ENCODE measurements at places on chromosomes 12 and 14.

DNA sequence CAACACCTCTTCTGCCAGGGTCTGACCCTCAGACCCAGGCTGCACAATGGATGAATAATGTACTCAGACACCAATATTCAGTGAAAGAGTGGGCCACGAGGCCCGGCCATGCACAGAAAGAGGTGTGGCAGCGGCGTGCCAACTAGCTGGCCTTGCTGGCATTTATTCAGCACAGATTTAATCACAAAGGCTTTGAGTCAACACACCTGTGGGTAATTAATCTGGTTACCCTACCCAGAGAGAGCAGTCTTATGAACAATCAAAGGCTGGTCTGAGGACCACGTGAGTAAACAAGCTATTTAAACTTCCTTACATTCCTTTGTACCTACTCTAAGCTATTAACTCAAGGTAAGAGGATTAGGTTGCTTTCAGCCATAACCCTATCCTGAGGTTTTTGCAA lies 324.8 kb downstream of the C12orf50 start:
- DNase-seq = no peak

GRCh38 chr14:35116242-35116641 lies 5.5 kb downstream of the PPP2R3C start:
- DNase-seq = no peak

DNA sequence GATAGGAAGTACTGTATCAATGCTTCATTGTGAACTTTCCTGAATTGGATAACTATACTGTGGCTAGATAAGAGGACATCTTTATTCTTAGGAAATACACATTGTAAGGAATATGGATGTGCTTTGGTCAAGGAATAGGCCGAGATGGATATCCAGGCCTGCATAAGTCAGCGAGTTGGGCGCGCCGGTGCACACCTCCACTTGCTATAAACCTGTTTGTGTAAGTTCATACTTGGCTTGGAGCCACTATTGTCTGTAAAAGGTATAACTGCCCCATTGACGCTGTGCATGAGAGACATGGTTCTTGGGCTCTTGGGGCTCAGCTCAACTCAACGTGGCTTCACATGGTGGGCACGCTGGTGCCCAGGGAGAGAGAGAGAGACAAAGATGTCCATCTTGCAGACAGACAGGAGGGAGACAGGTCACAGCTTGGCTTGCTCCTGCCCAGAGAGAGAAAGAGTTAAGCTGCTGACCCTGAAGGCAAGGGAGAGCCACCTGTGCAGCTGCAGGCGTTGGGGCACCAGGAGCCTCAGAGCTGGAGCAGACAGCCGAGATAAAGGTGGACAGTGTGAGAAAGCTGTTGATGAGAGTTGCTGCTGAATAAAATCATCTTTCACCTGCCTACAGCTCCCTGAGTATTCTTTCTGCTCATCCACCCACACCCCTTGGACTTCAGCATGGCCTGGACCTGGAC lies 34.1 kb upstream of the COCH start:
- DNase-seq = no peak

DNA sequence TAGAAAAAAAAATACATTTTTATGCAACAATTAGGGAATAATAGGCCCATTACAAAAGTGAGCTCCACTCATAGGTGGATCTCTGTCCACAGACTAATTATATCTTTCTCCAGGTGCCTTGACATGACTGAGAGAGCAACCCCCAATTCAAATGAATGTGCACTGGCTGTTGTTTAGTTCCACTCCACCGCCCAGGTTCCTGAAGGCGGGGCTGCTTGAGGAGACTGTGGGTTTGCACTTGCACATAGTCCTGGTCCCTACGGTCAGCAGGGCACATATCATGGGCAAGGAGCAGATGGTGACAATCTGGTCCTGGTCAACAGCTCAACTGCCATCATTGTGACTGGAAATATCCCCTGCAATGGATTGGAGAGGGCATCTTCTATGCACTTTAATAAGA lies 195.6 kb upstream of the PWP1 start:
- no peak for DNase-seq

- no peak for DNase-seq
These were observed 41.6 kb downstream of the TRHDE start for GRCh38 chr12:72313806-72314205.

GRCh38 chr12:115872919-115873357 lies 404.6 kb downstream of the MED13L start:
- DNase-seq = no peak

DNA sequence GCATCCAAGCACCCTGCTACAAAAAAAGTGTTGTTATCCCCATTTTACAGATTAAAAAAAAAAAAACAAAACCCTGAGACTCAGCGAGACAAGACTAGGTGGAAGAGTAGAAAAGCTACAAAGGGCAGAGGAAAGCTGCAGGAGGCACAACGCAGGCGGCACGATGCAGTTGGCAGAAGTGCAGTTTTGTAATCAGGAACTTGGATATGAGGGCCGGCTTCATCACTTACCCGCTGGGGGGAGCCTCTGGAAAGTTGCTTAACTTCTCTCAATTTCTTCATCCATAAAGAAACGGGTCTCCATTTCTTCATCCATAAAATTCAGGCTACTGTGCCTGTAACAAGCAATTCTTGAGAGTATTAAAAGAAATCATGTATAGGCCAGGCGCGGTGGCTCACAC lies 33.1 kb upstream of the CCDC60 start:
- no peak for DNase-seq

DNA sequence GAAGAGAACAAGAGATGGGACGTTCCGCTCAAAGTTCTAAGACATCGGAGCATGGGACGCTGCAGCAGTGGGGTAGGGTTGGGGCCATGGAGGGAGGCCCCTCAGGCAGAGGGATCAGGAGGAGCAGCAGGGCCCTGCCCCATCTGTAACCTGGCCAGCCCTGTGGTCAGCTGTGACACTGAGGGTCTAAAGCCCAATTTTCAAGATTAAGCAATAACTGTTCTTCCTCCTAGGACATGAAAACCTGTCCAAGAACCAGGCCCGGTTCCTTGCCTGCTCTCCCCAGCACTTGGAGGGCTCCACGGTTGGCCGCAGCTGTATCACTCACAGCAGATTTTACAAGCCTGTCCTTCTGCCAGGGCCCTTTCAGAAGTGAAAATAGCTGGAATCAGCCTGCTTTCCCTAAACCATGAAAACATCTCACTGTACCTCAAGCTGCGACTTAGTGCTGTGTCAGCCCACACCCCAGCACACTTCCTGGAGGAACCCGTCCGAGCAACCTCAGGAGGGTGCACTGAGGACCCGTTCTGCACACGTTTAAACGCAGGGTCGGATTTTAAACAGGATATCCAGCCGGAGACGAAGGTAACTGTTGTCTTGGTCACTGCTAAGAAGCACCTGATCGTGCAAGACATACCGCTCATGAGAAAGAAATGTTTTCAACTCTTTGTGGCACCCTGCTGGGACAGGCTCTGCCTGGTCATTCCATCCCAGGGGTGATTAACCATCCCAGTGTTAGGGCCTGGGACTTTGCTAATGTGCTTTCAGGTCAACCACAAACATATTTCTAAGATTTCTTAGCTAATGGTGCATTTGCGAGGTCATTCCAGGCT lies 201.9 kb upstream of the DIO3 start:
- DNase-seq = no peak

- DNase-seq = no peak
These were observed 104.9 kb downstream of the ATP23 start for GRCh38 chr12:58046271-58046670.

- peak; percentile 56 for DNase-seq
These were observed 48.2 kb downstream of the ATF7 start for GRCh38 chr12:53577941-53578352.

DNA sequence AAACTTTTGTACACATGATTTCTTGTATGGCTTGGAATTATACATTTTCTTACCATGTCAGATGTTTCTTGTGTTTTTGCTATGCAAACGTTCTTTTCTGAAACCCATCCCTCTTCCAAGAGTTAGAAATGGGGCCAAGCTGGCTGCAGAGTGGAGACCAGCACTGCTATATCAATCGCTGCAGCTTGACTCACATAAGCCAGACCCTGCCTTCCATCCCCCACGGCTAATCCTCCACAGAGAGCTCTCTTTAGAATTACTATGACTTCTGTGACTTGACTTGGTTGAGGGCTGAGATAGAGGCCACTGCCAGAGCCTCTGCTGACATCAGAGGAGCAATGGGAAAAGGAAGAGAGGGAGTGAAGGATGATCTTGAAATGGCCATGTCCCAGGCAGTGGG lies 147.9 kb downstream of the DACT1 start:
- DNase-seq = no peak

DNA sequence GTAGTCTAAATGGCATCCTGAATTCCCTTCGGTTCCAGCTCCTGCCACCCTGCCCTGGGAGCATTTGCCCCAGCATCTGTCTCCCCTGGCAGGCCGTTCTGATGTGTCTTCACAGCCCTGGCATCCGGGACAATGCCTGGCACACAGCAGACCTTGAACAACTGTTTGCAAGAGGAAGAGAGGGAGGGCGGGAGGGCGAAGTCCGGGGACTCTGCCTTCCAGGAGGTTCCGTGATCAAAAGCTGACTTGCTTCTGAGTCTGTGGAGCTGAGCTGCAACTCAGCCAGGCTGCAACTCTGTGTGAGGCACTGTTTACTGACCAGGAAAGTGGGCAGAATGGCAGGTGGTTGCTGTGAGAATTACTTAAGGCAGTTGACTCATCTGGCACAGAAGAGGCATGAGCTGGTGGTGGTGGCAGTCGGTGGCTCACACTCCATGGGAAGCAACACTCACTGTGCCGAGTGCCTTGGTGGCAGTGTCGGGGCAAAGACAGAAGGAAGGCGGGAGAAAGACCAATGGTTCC lies 61.1 kb upstream of the DLK1 start:
- no peak for DNase-seq

DNA sequence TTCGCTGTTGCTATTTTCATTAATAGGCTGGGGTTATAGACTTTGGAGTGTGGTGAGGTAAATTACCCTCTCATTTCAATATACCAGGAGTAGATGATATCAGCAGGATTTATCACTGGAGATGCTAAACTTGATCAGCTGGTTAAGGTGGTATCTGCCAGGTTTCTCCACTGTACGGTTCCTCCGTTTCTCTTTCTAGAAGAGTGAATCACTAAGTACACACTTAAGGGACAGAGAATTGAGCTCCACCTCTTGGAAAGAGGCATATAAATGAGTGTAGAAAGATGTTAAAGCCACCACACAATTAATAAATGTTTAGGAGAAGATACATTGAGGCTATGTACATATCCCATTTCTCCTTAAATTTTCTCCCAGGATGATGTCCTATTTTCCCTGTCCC lies 277.4 kb upstream of the GRIP1 start:
- no peak for DNase-seq

DNA sequence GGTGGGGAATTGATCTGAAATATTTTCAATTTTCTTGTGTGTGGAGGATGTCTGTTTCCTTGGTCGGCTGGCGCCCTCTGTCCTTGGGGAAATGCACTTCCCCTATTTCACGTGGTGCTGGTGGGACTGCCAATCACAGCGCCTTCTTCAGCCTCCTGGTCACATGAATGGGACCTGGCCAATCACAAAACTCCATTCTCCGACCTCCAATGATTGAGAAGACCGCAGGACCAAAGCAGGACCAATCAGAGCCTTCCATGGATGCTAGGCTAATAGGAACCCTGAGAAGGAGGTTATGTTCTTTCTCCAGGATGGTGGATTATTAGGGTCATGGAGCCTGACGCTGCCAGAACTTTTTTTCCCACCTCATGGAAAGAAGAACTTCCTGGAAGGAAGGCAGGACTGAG lies 188.7 kb downstream of the TTC8 start:
- no peak for DNase-seq

GRCh38 chr14:85528897-85529631 lies 880 bp upstream of the FLRT2 start:
- DNase-seq = no peak

- no peak for DNase-seq
These were observed 1.7 kb downstream of the AJUBA start for GRCh38 chr14:22980672-22981089.

DNA sequence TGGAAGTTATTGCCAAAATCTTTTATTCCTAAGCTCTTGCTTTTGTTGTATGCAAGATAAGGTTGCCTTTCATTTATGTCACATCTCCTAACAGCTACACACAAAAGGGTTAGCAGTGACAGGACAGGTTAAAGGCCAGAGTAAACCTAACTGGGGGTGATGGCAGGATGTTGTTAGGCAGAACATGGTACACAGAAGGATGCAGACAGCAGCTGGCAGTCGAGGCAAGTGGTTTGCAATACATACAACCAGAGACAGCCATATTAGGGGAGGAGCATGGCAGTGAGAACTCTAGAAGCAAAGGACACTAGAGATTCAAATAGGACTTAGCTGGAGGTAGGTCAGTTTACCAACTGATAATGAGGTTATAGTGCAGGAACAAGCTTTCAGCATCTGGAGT lies 2.7 kb upstream of the ABCD2 start:
- no peak for DNase-seq

GRCh38 chr12:121781484-121781997 lies 11.9 kb downstream of the RHOF start:
- no peak for DNase-seq

DNA sequence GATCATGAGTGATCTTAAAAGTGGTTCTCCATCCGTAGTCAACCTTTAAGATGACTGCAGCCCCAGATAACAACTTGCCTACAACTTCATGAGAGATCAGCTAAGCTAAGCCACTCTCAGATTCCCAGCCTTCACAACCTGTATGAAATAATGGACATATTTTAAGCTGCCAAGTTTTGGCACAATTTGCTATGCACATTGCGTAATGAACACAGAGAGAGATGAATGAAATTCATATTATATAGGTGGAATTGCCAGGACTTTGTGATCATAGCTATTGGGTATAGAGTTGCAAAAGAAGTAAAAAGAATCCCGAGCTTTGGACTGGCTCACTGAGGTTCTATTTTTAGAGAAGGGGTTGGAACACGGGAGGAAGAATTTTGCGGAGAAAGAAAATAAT lies 59.1 kb upstream of the EGLN3 start:
- DNase-seq = no peak

GRCh38 chr14:60169722-60170121 lies 4.5 kb upstream of the DHRS7 start:
- DNase-seq = no peak

GRCh38 chr14:74867673-74868072 lies 8.3 kb downstream of the PROX2 start:
- DNase-seq = peak; percentile 37

DNA sequence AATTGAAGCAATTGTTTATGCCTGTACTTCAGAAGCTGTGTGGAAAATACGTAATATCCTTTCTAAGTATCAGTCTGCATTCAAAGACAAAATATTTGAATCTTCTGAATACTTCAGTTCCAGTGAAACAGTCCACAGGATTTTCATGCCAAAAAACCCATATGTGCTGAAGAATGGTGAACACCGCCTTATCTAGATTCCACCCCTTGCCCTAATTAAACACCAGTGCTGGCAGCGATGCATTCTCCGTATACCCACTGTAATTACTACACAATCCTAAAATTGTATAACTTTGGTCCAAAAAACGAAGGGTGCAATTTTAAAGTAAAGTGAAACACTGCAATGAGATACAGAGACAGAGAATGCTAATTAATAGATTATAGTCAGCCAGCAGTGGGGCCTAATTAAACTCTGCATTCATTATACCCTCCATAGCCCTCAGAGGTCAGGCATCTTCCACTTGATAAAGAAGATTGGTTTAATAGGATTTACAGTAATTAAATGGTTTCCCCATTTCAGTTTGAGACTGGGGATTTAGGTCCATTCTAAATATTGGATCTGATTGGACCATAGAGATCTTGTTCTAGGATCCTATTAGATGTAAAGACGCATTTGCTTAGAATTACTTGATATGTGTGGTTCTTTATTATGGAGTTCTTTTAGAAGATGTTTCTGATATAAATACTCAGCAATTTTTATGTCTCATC lies 43.9 kb downstream of the ERC1 start:
- DNase-seq = no peak
